Activated CD8-positive, alpha-beta memory T cell treated with anti-CD3 and anti-CD28 coated beads, Interleukin-2, amount 10 ng/mL, durations not matched to agents 7 days and 5 days (primary cell): ENCODE measurements at places on chromosomes 1 and 21. TPM values are rescaled to one million over a fixed set of nuclear protein-coding genes. Genes with fewer than 3 reads are reported as not detected.

GPATCH2 gene
- total RNA-seq: 8.6 TPM

DNA sequence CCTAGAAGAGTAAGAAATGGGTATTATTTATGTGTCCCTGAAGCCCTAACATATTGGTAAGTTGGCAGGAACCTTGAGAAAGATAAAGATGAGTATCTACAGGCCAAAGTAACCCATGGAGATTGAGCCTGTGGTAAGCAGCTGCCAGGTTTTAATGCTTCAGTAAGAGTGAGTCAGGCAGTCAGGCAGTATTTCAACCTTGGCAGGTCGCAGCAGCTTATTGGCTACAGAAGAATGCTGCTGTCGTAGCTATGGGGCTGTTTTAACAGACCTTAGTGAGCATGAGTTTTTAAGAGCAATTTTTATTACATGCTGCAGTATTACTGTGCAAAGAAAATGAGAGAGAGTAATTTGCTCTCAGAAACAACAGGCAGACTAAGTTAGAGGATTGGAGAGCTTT, 10.3 kb upstream of the SLC30A10 start:
- H3K27me3 ChIP-seq: peaks cover 45% of the 10 kb centered on the region
- no peak overlapping the region for H3K4me3 ChIP-seq
- no peak for DNase-seq
- no peak overlapping the region for H3K27ac ChIP-seq
- H3K4me1 ChIP-seq: no peaks in the 10 kb centered on the region
- H3K36me3 ChIP-seq: no peaks in the 10 kb centered on the region

MMP23B gene
- total RNA-seq: 0.79 TPM

GRCh38 chr1:173337126-173337525, 130.0 kb upstream of the TNFSF4 start:
- H3K27me3 ChIP-seq: no peaks in the 10 kb centered on the region
- no peak overlapping the region for H3K27ac ChIP-seq
- H3K36me3 ChIP-seq: no peaks in the 10 kb centered on the region
- H3K4me1 ChIP-seq: peaks cover 10% of the 10 kb centered on the region
- no peak for DNase-seq
- no peak overlapping the region for H3K4me3 ChIP-seq

ERG gene
- not detected for total RNA-seq

DNA sequence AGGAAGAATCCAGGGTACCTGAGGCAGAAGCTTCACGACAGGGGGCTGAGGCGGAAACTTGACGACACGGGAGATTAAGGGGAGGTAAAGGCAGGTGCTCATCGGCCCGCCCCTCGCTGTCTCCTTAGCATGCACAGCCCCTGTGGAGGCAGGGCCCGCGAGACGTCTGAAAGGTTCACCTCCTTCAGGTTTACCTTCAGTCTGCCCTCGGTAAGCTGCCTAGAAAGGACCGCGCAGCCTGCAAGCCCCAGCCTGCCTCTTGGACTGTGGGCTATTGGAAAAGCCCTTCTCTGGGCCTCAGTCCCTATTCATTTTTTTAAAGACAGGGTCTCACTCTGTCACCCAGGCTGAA, 28.5 kb downstream of the KNCN start:
- no peaks in the 10 kb centered on the region for H3K36me3 ChIP-seq
- peaks cover 32% of the 10 kb centered on the region for H3K4me1 ChIP-seq
- no peak overlapping the region for H3K27ac ChIP-seq
- H3K4me3 ChIP-seq: no peak overlapping the region
- no peak for DNase-seq
- peaks cover 23% of the 10 kb centered on the region for H3K27me3 ChIP-seq

DNA sequence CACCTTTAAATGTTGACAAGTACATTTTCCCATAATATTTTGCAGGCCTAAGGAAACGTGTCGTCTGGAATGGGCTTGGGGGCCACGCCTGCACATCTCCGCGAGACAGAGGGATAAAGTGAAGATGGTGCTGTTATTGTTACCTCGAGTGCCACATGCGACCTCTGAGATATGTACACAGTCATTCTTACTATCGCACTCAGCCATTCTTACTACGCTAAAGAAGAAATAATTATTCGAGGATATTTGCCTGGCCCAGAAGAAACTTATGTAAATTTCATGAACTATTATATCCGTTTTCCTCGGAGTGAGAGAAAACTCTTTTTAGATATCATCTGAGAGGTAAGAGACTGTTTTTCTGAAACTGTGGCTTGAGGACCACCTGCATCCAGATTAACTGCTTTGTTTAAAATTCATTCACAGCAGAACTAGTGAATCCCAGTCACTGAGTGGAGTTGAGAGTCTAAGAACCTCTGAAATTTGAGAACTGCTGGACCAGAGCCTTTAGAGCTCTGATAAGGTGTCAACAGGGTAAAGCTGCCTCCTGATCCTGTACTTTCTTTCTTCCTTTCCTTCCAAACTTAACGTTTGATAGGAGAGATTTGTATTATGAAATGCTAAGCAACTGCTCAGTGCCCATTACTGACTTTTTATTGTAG, 811 bp downstream of the EXO1 start:
- H3K27ac ChIP-seq: peak overlapping the region; percentile 99
- peaks cover 1% of the 10 kb centered on the region for H3K27me3 ChIP-seq
- peaks cover 36% of the 10 kb centered on the region for H3K4me1 ChIP-seq
- DNase-seq: no peak

MYCL gene
- total RNA-seq: 0.12 TPM

- no peaks in the 10 kb centered on the region for H3K36me3 ChIP-seq
- peaks cover 3% of the 10 kb centered on the region for H3K4me1 ChIP-seq
- no peak for DNase-seq
- no peak overlapping the region for H3K27ac ChIP-seq
These were observed 201.5 kb downstream of the HS2ST1 start for GRCh38 chr1:87115891-87116290.

HSD3B2 gene
- total RNA-seq: not detected

- peak; percentile 18 for DNase-seq
- H3K27me3 ChIP-seq: no peaks in the 10 kb centered on the region
- no peak overlapping the region for H3K4me3 ChIP-seq
- H3K4me1 ChIP-seq: peaks cover 51% of the 10 kb centered on the region
- peaks cover 3% of the 10 kb centered on the region for H3K36me3 ChIP-seq
These were observed 25.9 kb downstream of the STPG1 start for GRCh38 chr1:24387636-24388175.

SETSIP gene
- total RNA-seq: not detected

- no peak overlapping the region for H3K4me3 ChIP-seq
- no peaks in the 10 kb centered on the region for H3K36me3 ChIP-seq
- no peaks in the 10 kb centered on the region for H3K27me3 ChIP-seq
- peaks cover 28% of the 10 kb centered on the region for H3K4me1 ChIP-seq
- DNase-seq: no peak
These were observed 124.2 kb downstream of the GALNT2 start for GRCh38 chr1:230191079-230191804.

GRCh38 chr1:167995038-167995437, 58.2 kb upstream of the MPC2 start:
- no peaks in the 10 kb centered on the region for H3K27me3 ChIP-seq
- H3K27ac ChIP-seq: no peak overlapping the region
- peaks cover 21% of the 10 kb centered on the region for H3K36me3 ChIP-seq

DNA sequence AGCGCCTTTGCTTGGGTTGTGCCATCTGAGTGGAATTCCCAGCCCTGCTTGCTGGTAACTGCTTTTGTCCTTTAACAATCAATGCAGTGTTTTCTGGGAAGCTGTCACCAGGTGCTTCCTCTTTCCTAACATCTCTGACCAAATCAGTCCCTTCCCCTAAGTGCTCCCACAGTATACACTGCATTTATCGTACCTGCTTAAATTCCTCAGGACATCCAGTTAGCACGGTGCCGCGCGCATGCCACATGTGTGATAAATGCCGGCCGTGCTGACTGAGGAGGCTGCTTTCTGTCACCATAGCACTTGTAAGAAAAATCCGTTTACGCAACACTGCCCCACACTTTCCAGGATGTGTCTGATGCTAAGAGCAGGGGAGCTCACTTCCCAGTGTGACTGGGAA, 115.4 kb downstream of the BCAR3 start:
- peaks cover 2% of the 10 kb centered on the region for H3K4me1 ChIP-seq
- no peak overlapping the region for H3K4me3 ChIP-seq
- no peak for DNase-seq
- H3K27me3 ChIP-seq: no peaks in the 10 kb centered on the region

DNA sequence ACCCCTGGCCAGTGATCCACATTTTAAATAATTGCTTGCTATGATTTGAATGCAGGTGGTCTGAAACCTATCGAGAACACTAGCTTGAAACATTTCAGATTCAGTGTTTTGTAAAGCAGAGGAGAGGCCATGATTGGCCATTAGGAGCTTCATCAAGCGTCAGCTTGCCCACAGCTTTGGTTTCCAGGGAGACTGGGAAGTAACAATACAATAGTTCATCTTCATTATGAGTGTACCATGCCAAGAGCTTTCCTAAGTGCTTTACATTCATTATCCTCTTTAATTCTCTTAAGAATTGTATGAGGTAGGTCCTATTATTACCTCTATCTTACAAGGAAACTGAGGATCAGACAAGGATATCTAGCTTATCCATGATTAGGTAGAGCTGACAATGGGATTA, 27.7 kb upstream of the ATP5PO start:
- peaks cover 79% of the 10 kb centered on the region for H3K36me3 ChIP-seq
- no peaks in the 10 kb centered on the region for H3K27me3 ChIP-seq
- peaks cover 62% of the 10 kb centered on the region for H3K4me1 ChIP-seq
- no peak overlapping the region for H3K4me3 ChIP-seq
- DNase-seq: no peak

- DNase-seq: no peak
- H3K36me3 ChIP-seq: peaks cover 5% of the 10 kb centered on the region
- no peak overlapping the region for H3K4me3 ChIP-seq
- no peak overlapping the region for H3K27ac ChIP-seq
- H3K27me3 ChIP-seq: no peaks in the 10 kb centered on the region
These were observed 88.3 kb upstream of the GPR52 start for GRCh38 chr1:174359454-174359805.

- no peaks in the 10 kb centered on the region for H3K4me1 ChIP-seq
- DNase-seq: no peak
These were observed 38.3 kb downstream of the CEP170 start for GRCh38 chr1:243216741-243217140.
